Cardiac septum (tissue), 1 donor: ENCODE measurements at places on chromosomes 7 and 10. TPM values are rescaled to one million over a fixed set of nuclear protein-coding genes. Genes with fewer than 3 reads are reported as not detected.

The SPDYE3 gene
- total RNA-seq = not detected

The ACTR3C gene
- total RNA-seq = 4.6 TPM

The TRIM56 gene
- 16.6 TPM for total RNA-seq

The ZNF438 gene
- 12.5 TPM for total RNA-seq

The LIPF gene
- total RNA-seq = not detected

The IFIT1B gene
- 0.81 TPM for total RNA-seq

GRCh38 chr10:79070081-79070605, 1.4 kb downstream of the ZMIZ1 start:
- no peak for DNase-seq

- DNase-seq = no peak
Observed at GRCh38 chr7:152899548-152900109, 140.1 kb downstream of the ACTR3B start.

DNA sequence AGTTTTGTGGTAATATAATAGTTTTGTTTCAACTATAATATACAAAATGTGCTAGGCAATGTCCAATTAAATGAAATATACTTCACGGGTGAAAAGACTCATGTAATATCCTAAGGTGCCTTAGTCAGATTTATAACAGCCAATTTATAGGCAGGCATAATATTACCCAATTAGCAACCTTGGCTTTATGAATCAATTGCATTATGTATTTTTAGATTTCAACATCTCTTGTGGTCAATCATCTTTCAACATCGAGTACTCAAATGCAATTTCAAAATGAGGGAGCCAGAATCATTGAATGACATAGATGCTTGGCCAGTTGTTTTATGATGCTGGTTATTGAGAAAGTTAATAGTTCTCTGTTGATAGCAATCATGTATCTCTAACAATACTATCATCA, 110.3 kb upstream of the SP8 start:
- no peak for DNase-seq

DNA sequence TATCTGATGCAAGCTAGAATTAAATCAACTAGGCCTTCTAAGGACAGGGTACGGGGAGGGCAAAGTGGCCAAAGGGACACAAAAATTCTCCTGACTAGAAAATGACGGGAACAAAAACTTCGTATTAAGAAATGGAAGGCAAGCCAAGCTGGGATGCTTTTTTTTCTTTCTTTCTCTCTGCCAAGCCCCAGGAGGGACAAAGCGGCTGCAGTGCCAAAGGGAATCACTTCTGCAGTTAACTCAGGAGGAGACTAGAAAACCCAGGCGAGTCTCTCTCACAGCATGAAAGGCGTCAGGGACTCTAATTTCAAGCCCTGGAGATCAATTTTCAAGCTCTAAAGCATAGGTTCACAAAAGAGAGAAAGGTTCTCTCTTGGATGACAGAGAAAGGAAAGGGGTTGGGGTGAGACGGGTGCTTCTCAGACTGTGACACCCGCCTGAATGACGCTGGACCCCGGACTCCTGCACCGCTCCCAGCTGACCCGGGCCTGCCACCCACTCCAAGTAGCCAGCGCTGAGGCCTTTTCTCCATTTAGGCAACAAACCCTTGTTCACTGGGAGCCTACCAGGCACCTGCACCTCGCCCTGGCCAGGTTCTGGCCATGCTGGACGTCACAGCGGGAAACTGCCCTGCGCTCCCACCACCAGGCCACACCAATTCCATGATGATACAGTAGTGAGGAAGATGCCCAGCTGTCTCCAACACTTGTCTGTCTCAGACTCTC, 56.5 kb downstream of the KIAA1549 start:
- DNase-seq = no peak

- DNase-seq = peak; percentile 92
Observed at GRCh38 chr7:105678811-105679495, 97.7 kb upstream of the EFCAB10 start.

DNA sequence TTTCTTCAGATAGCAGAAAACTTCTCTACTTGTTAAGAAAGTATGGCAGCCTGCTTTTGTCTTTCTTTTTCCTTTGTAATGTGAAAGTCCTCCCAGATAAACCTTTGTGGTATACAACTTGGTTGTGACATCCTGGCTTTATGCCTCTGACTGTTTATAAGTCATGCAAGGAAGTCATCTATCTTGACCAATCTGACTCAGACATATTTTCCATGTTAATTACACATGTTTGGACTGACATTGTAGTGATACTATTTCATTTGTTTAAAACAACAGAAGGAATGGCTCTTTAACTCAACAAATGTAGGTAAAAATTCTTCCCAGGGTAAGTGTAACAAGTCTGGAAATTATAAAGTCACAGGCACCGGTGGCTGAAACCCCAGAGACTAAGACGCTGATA, 341.6 kb upstream of the MEOX2 start:
- no peak for DNase-seq

DNA sequence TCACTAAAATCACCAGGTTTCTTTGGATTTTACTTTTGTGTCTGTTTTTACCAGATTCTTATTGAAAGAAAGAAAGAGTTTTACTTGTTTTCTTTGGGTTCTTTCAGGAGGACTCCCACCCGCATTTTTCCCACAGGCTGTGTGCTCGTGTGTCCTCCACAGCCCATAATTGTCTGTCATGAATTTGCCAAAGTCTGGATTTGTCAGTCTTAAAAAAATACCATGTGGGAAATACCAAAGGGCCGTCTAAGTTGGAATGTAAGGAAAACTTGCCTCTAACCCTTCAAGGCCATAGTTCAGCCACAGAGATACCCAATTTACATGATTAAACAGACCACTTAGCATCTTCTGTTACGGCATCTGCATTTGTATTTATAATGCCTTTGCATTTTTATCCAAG, 41.3 kb upstream of the INHBA start:
- DNase-seq = no peak

DNA sequence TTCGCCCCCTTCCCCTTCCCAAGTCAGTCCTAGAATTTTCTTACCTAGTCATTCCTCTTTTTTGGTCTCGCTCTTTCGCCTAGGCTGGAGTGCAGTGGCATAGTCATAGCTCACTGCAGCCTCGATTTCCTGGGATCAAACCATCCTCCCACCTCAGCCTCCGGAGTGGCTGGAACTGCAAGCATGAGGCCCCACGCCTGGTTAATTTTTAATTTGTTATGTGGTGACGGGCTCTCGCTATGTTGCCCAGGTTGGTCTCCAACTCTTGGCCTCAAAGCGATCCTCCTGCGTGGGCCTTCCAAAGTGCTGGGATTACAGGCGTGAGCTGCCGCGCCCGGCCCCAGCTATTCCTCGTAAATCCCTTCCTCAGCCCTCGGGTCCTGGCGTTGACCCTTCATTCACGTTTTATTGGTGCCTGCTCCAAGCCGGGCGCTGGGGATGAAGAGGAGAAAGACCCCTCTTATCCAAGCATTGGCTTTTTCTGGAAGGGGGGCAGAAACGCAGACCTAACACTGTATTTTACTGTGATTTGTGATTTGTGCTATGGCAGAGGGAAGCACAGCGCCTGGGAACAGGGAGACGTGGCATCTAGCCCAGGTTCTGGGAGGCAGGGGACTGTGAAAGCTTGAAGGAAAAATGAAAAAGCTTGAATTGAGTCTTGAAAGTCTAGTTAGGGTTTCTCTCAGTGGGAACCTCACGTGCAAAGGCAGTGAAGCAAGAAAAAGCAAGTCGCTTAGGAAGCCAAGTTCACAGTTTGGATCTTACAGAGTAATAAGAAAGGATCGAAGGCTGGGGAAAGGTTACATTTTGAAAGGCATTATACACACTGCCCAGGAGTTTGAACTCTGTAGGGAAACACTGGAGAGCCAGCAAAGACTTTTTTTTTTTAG, 516 bp downstream of the ZNHIT1 start:
- DNase-seq = no peak
